ENCODE measurements at places on chromosomes 5 and 9.

GRCh38 chr9:82273121-82273520 is 284.5 kb downstream of the SPATA31D1 start:
- DNase-seq, result no peak

- DNase-seq, result no peak
Measured at GRCh38 chr9:126853667-126854066, 6.8 kb upstream of the ZBTB34 start.

DNA sequence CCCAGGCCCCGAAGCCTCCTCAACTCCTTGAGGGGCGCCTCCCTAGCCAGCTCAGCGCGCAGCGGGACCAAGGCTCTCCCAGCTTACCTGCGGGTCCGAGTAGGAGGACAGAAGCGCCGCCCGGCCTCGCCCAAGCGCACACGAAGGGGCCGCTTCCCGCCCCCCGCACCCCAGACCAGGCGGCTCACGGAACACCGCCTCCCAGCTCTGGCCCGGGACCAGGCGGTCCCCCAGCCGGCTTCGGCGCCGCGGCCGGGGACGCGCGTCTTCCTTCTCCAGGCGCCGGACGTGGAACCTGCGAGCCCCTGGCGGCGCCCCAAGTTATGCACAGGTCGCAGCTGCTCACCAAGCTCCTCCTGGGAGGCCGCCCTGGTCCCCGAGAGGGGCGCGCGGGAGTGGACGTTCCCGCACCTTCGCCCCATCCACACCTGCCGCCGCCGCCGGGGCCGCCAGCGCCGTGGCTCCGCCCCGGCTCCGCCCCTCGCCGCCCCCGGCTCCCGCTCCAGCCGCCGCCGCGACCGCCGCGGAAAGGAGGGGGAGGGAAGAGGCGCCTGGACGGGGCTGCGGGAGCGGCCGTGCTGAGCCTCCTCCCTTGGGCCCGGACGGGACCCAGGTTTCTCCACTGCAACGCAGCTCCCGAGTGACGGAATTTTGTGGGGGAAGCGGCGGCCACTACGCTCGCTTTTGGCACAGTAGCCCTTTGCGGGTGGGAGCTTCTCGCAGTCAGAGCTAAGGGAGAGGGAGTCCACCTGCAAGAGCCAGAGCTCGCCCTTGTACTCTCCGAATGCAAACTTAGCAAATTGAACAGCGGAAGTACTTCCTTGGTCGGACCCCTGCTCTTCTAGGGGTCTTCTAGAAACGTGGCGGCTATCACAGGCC is 77.5 kb upstream of the IFNE start:
- no peak for DNase-seq

DNA sequence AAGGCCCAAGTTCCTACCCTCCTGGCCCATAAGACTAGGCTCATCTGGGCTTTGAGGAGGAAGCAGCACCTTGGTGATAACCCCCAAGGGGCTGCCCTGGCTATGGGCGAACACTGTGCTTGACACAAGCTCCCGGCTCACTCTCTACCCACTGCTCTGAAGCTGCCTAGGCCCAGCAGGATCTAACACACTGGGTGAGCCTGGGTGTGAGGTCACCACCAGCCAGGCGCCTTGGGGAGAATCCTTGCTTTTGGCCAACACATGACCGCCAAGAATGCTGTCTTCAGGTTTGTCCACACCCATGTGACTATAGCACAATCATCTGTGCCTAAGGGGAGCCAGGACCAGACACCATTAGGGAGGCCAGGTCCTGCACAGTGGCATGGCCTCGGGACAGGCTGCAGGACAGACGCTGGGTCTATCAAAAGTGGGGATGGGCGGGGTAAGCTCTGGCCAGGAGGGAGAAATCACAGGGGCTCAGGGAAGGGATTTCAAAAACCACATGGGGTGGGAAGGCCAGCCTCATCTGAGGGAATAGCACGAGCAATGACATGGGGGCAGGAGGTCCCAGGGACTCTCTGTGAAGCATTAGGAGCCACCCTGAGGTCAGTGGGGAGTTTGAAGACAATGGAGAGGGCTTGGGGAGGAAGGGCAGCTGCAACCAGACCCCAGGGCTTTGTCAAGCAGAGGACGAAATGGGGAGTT is 29.6 kb downstream of the BICD2 start:
- peak; percentile 39 for DNase-seq

DNA sequence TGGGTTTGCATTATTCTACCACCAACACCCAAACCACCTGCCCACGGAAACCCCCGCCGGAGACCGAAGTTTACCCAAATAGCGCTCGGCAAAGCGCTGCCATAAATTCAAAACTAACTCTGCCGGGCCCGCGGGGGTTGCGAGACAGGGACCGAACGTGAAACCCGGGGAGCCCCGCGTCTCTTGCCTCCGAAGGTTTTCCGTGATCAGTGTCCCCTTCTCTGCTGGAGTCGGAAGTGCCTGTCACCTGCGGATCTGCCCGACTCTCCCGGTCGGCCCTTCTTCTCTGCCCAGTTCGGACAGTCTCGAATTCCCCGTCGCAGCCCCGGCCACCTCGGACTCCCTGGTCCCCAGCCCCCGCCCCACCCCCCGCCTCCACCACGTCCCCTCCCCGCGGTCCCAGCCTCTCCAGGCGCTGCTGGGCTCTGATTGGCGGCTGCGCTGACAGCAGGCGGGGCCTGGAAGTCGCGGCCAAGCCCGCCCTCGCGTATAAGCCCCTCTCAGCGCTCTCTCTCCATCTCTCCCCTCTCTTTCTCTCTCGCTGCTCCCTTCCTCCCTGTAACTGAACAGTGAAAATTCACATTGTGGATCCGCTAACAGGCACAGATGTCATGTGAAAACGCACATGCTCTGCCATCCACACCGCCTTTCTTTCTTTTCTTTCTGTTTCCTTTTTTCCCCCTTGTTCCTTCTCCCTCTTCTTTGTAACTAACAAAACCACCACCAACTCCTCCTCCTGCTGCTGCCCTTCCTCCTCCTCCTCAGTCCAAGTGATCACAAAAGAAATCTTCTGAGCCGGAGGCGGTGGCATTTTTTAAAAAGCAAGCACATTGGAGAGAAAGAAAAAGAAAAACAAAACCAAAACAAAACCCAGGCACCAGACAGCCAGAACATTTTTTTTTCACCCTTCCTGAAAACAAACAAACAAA is at the start of gene RORB:
TSS of gene RORB (plus strand) at position 517 of the 929 bp plus-strand sequence. CDS start 642 bp downstream, outside the sequence.
- DNase-seq, result no peak

GRCh38 chr9:18890372-18890771 is 142.6 kb downstream of the SAXO1 start:
- DNase-seq, result no peak

- no peak for DNase-seq
Measured at GRCh38 chr5:32058101-32058500, 116.0 kb downstream of the GOLPH3 start.

GRCh38 chr9:23551311-23551721 is 274.7 kb downstream of the ELAVL2 start:
- DNase-seq, result no peak

DNA sequence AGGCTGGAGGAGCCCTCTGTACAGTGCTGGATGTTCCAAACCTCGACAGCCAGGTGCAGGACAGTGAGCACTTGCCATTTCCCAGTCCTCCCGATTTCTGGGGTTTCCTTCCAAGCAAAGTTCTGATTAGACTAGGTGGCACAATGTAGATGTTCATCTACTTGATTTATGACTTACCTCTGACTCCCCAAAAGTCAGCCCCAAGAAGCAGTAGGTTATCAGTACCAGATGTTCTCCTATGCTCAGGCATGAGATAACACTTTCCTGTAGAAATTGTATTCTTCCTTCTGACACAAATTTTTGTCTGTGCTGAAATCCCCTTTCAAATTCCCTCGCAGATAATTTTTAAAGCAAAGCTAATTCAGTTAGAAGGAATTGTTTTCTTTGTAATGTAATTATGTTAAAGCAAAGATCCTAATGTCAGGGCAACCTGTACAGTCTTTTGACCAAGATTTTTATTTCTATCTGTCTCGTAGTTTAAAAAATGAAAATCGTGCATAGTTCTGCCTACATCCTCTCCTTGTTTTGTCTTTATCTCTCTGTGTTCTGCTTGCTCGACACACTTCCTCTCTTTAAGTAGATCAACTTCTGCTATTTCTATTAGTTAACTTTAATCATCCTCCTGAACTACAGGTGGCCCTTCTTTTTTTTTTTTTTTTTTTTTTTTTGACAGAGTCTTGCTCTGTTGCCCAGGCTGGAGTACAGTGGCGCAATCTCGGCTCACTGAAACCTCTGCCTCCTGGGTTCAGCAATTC is 102.4 kb upstream of the PJA2 start:
- no peak for DNase-seq

- DNase-seq, result no peak
Measured at GRCh38 chr9:109681301-109681700, 98.7 kb upstream of the PALM2AKAP2 start.

DNA sequence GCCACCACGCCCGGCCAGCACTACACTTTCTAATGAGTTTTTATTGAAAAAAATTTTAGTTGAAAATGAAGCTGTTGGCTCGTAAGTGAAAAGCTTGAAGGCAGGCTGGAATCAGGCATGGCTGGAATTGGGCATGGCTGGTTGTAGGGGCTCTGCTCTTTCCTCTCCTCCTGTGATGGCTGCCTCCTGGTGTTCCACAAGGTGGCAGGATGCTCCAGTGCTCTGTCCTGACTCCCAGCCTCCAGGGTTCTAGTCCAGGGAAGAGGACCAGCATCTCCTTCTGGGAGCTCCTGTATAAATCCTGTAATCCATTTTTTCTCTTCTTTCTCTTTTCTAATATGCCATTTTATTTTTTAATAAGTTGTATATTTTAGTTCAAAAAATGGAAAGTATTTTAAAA is 57.2 kb upstream of the DHFR start:
- no peak for DNase-seq

DNA sequence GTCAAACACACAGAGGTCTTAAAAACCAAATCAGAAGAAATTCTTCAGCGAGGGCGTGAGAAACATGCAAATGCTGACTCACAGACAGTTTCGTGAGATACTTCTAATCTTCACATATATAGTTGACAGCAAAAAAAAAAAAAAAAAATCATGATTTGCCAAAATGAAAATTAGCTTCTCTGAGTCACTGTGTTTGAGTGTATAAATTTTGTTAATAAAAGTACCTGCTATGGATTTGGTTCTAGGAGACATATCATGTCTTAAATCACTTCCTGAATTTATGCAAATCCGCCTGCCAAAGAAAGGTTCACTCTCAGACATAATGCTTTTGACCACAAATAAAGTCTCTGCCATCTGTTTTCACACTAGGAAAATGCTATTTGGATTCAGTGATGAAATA is 114.3 kb downstream of the SLC1A3 start:
- DNase-seq, result peak; percentile 27

- DNase-seq, result no peak
Measured at GRCh38 chr5:139232147-139232724, 34.1 kb upstream of the SIL1 start.

DNA sequence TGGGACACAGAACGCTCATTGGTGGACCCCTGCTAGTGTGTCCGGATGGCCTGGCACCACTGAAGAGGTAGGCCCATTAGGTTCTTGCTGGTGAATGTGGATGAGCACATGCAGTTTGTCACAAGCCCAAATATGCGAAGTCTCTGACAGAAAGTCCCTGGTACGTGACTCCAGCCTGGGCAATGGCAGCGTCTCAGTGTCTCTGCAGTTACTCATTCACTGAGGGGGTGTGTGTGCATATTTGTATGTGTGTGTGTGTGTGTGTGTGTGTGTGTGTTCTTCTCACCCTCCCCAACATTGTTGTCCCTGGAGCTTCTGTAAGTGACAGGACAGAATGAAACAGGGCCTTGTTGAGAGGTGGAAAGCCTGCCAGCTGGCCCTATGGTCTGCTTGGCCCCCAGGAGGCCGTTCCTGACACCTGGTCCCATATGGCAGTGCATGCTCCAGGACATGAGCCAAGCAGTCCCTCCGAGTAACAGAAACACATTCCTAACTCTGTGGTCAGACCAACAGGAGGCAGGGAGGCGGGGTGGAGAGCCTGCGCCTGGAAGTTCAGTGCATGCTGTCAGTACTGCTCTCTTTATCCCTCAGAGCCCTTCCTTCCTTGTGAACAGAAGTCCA is 169.9 kb downstream of the SLC28A3 start:
- DNase-seq, result no peak

DNA sequence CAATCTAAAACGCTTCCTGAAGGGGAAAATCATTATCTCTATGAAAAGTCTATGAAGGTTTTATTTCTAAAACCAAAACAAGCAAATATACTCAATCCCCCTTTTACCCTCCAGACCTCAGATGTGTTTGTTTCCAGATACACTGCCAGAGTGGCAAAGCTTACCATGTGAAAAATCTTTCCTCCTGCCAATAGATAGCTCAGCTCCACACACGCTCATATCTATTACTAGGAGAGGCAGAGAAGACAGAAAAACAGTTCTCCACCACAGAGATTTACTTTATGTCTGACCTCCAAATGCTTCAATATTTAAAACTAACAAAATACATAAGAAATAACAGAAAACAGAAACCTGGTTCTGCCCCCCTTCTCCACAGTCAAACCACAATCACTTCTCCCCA is 7.0 kb downstream of the IRX2 start:
- no peak for DNase-seq

DNA sequence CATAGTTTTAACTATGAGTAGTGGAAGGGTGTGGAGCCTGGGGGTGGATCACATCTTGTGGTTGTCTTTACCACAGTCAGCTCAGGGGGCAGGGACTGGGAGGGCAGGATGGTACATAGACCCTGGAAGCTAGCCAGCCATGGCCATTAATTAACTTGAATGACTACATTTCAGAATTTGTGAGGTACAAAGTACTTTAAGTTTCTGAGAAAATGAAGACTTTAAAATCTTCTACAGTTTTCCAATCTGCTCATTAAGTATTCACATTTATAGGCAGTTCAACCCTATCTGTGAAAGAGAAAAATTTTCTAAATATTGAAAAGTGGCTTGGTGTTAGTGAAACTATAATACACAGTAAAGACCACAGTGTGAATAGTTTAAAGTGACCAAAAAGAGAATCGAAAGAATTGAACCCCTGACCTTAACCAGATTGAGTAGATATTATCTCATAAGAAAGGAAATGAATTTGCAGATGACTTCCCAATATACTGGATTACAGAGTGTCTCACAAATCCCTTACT is 234.2 kb upstream of the MEF2C start:
- DNase-seq, result no peak

DNA sequence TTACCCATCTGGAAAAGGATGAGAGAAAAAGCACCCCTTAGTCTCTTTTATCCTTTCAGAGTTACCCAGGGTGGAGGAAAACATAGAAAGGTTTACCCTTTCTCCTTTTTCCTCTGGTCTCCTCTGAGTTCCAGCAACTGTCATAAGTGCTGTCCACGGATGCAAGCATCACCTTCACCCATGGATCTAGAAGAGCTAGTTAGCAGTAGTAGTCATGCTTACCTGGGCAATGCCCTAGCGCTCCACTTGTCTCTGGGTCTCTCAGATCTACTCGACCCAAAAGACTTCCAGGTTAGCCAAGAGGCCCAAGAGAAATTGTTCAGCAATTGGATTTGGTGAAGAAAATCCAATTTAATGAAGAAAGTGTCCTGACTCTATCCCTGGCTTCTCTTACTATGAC is 656.2 kb upstream of the PTPRD start:
- DNase-seq, result peak; percentile 11

GRCh38 chr5:152511120-152511519 is 106.0 kb upstream of the NMUR2 start:
- DNase-seq, result no peak

DNA sequence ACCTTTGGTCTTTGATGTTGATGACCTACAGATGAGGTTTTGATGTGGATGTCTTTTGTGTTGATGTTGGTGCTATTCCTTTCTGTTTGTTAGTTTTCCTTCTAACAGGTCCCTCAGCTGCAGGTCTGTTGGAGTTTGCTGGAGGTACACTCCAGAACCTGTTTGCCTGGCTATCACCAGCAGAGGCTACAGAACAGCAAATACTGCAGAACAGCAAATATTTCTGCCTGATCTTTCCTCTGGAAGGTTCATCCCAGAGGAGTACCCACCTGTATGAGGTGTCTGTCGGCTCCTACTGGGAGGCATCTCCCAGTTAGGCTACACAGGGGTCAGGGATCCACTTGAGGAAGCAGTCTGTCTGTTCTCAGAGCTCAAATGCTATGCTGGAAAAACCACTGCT is 694.5 kb upstream of the CDH6 start:
- no peak for DNase-seq
